ENCODE measurements at places on chromosomes 13 and 19.

- DNase-seq, result peak; percentile 6
Measured at GRCh38 chr13:51614350-51614786, 30.1 kb downstream of the WDFY2 start.

DNA sequence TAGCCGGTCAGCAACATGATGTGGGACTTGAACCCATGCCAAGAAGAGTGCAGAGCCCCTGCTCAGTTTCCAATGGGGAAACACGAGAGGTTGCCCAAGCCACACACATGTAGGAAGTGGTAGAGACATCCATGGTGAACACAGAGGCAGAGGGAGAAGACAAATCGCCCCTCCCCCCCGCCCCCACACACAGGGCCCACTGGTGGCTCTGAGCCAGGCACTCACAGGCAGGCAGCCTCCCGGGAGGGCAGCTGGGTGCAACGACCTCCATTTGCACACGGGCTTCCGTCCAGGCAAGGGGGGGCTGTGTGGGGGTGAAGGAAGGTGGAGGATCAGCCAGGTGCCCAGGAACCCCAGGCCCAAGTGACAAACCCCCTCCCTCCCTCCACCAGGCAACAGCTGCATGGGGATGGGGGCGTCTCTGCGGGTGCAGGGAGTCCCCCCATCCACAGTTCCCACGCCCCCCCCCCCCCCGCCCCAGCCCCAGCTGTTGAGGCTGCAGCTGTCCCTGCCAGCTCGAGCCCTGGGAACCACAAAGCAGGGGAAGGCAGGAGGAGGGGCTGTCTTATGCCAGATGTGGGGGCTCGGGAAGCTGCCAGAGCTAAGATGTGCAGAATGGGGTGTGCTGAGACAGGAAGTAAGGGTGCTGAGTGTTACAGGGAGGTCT is 3.4 kb downstream of the NOTCH3 start:
- no peak for DNase-seq

- no peak for DNase-seq
Measured at GRCh38 chr19:55679343-55680257, 4.6 kb downstream of the EPN1 start.

GRCh38 chr19:55132453-55133129 is 15.2 kb upstream of the PPP1R12C start:
- no peak for DNase-seq

- DNase-seq, result no peak
Measured at GRCh38 chr13:49113526-49114286, 106.4 kb upstream of the MLNR start.

- DNase-seq, result no peak
Measured at GRCh38 chr13:50291611-50292010, 276.4 kb downstream of the KCNRG start.

DNA sequence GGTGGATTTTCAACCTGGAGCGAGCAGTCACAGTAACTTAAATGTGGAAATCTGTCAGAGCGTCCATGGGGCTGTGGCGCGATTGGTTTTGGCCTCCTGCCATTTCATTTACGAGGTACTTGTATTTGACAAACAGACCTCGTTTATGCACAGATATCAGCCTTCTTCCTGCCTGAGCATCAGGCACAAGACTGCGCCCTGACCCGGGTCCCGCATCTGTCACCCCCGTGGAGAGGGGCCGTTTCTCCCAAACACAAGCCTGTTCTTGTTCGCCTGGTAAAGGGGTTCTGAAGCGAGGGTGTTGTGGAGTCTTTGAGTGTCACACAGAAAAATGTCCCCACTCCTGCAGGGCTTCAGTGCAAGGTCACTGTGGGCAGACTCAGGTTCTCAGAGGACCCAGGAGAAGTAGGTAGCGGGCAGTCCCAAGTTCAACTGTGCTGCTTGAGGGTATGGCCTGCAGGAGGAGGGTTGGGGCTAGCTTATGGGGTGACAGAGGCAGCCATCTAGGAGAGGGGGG is 202.3 kb downstream of the URI1 start:
- no peak for DNase-seq

DNA sequence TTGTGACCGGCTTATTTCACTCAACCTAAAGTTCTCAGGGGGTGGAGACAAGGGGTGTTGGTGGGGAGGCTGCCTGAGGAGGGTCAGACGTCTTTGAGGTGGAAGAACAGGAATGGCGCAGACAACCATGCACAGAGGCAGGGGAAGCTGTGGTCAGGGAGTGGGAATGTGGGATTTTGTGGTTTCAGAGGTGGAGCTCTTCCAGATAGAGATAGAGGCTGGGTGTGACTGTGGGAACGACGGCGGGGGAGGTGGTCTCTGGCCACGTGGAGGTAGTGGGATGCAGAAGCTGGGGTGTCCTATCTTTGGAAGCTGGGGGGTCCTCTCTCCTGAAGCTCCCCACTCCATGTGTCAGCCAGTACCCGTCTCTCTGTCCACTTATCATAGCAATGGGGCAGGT is 7.8 kb upstream of the KLK14 start:
- DNase-seq, result no peak

DNA sequence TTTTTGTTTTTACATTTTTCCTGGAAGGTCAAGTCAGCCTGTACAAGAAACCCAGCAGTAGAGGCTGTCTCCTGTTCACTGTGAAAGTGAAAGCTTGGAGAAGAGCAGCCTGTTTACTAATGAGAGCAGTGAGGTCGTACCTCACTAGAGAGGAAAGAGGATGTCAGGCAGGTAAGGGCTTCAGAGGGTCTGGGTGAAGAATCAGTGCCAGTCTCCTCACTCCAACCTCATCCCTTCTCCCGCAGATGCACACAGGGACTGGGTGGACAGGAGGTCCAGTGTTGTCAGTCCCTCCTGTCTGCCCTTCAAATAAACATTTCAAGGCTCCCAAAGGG is 462.5 kb downstream of the KLF5 start:
- no peak for DNase-seq

GRCh38 chr13:98937911-98938381 is 39.9 kb downstream of the DOCK9 start:
- no peak for DNase-seq

GRCh38 chr19:32976223-32976805 is 4.3 kb downstream of the FAAP24 start:
- peak; percentile 55 for DNase-seq

DNA sequence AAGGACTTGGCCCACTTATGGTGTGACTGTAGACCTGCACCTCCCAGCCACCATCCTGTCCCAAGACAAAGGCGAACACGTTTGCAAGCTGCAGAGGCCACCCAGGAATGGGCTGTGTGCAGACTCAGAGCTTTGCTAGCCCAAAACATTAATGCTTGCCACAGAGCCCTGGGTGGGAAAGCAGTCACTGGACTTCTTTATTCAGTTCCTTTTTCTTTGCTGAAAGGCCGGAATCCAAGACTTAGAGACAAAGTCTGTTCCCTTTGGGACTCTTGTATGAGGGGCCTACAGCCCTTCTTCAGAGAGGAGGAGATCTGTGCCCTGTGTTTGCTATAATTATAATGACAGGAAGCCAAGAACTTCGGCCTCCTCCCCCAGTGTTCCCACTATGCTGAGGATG is 167.8 kb downstream of the DLEU7 start:
- DNase-seq, result no peak

GRCh38 chr19:51066393-51067186 is 1.7 kb upstream of the KLK13 start:
- no peak for DNase-seq

DNA sequence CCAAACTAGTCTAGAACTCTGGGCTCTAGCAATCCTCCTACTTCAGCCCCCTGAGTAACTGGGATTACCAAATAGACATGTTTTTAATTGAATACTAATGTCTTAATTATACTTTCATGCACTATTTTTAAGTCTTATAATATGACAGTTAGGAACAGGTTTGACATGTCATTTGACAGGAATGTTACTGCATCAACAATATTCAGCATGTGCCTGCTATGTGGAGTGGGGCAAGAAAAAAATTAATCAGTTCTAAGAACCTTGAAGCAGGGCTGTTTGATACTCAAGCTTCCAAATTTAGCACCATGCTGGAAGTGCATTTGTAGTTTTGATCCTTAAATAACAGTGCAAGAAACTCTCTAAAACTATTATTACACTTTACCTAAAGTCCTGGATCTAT is 265.3 kb downstream of the MZT1 start:
- DNase-seq, result no peak

DNA sequence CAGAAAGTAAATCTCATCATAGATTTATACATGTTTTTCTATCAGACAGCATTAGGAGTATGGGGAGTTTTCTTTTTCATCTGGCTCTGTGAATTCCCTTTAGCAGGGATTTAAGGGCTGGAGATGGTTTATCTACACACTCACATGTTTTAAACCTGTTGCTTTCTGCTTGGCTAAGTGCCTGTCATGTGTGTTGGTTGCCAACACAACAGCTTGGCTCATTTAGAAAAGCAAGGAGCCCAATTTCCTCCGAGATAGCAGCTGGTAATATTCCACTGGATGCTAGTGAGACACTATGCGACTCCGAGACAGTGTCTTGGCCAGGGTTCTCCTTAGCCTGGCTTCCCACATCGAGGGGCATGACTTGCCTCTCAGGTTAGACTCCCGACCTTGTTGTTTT is 83.3 kb downstream of the KLF5 start:
- DNase-seq, result no peak

DNA sequence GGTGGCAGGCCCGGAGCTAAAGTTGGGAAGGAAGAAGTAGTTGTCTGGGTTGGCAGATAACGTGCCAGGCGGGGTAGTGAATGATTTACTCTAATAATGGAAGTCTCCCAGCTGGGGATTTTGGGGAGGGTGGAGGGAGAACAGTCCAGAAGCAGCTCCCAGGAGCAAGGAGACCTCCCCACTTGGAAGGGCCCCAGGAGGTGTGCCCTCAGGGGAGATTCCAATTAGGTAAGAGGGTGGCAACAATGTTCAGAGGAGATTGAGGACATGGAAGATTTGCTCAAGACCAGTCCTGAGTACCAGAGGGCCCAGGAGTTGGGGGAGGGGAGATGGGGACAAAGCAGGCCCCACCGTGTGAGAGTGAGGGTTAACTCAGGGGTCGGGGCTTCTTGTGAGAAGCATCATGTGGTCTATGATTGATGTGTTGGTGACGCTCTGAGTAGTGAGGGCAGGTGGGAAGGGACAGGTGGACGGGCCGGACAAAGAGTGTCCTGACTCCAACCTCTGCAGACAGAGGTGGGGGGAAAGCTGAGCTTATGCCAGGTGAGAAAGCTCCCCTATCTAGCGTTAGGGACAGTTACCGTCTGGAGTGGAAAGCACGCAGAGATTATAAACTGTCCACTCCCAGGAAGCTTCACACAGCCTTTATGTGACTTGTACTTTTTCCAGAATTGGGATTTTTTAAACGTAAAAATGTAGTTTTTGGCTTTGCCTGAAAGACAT is 3.5 kb downstream of the SPINT2 start:
- no peak for DNase-seq

GRCh38 chr19:10878253-10878652 is 6.9 kb downstream of the CARM1 start:
- no peak for DNase-seq

- no peak for DNase-seq
Measured at GRCh38 chr13:39604756-39605155, 1.8 kb upstream of the LHFPL6 start.

DNA sequence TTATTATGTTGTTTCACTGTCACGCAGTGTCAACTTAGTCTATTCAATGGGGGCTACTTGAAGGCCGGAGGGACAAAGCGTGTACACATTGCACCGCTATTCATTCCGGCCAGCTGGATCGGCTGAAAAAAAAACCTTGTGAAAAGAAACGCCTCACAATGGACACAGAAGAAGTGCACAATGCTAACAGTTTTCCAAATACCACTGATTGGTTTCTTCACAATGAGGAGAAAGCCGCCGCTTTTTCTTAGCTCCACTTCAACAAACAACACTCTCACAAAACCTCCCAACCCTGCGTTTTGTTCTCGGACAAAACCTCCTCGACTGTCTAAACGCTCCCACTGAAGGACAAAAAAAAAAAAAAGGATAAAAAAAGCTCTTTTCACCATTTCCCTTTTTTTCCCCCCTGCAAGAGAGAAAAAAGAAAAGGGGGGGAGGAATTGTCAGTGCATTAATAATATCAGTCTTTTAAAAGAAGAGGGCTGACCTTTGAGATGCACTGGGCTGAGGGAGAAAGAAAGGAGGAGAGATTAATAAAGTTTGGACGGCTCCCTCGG is 5.4 kb downstream of the SOX21 start:
- no peak for DNase-seq

GRCh38 chr13:45120967-45121831 is 889 bp downstream of the GTF2F2 start:
- DNase-seq, result no peak

DNA sequence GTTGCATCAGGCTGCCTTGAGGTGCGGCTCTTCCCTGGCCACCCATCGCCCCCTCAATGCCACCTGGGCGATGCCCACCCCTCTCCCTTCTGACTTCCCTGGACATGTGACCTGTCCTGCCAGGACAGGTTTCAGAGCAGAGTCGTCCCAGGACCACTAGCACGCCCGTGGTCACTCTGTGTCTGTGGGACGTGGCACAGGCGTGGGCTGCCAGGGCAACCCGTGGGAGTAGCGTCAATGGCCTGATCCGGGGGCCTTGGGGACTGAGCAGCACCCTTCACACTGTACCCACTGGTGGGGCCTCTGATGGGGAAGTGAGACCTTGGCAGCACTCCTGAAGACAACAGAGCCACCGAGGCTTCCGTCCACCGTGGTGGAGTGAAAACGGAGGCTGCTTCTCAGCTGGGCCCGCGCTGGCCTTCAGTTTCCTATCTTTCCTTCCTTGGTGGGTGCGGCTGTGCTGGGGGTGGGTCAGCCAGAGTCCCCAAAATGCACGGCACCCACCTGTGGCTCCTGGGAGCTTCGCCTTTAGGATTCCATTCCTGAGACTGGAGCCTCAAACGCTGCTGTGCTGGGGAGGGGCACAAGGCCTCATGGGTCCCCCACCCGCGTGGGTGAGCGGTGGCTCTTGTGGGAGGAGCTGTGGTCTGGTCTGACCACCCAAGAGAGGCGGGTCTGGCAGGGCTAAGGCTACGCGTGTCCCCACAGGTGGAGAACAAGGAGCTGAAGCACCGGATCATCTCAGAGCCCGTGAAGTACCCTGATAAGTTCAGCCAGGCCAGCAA is 26.7 kb upstream of the TMEM255B start:
- DNase-seq, result no peak

DNA sequence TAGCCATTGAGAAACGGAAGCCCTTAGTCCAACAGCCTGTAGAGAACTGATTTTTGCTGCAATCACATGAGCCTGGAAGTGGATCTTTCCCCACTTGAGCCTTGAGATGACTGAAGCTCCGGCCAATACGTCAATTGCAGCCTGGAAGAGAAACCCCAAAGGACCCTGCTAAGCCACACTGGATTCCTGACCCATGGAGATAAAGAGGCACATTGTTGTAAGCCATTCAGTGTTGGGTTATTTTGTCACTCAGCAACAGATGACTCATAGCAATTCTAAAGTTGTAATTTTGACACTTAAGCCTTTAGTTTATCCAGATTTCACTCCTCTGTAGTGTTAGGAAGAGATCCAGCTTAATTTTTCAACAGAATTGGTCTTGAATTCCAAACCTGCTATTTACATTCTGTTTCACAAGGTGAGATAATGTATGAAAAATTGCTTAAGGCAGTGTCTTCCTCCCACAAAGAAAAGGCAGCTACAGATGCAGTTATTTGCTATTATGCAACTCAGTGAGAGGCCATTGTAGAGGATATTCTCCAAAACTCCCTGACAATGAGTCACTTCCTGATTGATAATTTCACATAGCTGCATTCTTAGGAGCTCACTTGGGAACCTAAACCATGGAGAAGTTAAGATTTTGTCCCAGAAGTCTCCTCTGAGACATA is 59.4 kb upstream of the TSHZ3 start:
- DNase-seq, result no peak

- no peak for DNase-seq
Measured at GRCh38 chr19:35055715-35056179, 14.2 kb downstream of the HPN start.
